Memory B cell (primary cell): ENCODE measurements at places on chromosomes 5 and 9.
A peak's percentile ranks its signal among the peaks of the same experiment; 100 is the strongest.

DNA sequence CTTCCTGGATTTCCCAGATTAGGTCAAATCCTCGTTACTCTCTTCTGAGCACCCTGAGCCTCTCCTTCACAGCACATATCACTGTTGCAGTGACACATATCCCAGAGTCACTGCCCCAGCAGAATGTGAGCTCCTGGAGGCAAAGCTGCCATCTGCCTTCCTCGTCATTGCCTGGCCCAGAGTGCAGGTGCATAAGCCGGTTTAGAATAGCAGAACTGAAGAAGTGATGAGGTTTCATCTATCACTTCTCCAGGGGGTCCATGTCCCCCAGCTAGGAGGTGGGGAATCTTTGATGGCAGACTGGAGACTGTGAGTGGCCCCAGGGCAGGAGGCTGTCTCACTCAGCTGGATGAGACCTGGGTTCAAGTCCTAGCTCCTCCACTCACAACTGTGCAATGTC is 25.8 kb downstream of the NIPAL4 start:
- peak overlapping the region; percentile 81 for H3K4me3 ChIP-seq
- peak; percentile 46 for DNase-seq
- H3K27ac ChIP-seq: peak overlapping the region; percentile 97
- H3K4me1 ChIP-seq: peaks cover 56% of the 10 kb centered on the region
- peaks cover 59% of the 10 kb centered on the region for H3K36me3 ChIP-seq

DNA sequence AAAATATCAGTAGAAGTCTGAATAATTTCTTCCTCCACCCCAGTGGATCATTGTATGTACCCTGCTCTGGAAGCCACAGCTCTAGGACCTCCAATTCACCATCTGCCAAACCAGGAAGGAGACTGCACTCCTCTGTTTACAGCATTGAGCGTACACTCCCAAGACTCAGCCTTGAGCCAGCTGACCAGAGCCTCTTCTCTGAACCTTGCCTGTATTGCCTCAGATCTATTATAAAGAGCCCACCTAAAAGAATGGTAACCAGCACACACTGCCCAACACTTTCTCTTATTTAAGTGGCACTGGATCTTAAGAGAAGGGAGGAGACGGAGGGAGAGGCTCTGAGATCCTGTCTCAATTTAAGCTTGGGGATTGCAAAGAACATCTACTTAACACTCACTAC is 217.8 kb upstream of the RASEF start:
- DNase-seq: no peak
- no peaks in the 10 kb centered on the region for H3K4me1 ChIP-seq
- no peak overlapping the region for H3K27ac ChIP-seq
- no peak overlapping the region for H3K4me3 ChIP-seq
- no peaks in the 10 kb centered on the region for H3K36me3 ChIP-seq

- H3K4me1 ChIP-seq: no peaks in the 10 kb centered on the region
- H3K27ac ChIP-seq: no peak overlapping the region
- no peak overlapping the region for H3K4me3 ChIP-seq
- DNase-seq: no peak
- no peaks in the 10 kb centered on the region for H3K27me3 ChIP-seq
Measured at GRCh38 chr5:129367883-129368282, 92.2 kb upstream of the ADAMTS19 start.

DNA sequence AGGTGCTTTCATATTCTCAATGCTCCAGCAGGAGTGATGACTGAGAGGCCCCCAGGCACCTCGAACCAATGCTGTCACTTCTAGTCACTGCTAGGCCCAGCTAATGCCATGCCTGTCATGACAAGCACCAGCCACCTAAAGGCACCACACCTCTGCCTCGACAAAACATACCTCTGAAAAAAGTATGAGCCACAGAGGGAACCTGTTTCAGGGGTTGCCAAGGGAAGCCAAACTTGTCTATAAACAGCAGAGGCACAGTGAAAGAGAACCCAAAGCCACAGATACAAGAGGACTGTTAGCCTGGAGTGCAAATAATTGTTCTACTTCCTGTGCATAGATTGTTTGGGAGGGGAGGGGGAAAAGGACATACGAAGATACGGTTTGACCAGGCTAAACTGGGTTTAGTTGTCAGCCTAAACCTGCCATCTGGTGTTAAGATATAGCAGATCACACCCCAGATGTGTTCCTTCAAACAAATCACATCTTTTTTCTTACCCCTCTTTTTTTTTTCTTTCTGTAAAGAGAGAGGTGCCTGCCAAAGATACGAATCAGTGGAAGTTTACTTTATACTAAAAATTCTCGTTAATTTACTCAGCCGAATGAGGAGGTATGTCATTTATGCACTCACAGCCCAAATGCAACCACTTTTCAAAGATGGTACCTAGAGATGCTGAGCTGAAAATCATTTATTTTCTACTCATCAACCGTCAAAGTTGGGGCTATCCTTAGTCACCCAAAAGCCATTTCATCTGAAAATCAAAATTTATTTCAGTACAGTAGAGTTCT is 45.7 kb downstream of the BNC2 start:
- no peak for DNase-seq
- H3K27ac ChIP-seq: no peak overlapping the region
- H3K4me1 ChIP-seq: no peaks in the 10 kb centered on the region
- H3K27me3 ChIP-seq: no peaks in the 10 kb centered on the region

- H3K27ac ChIP-seq: peak within 1 kb of the TSS; percentile 21
- peak; percentile 43 for DNase-seq
- H3K36me3 ChIP-seq: no peaks in the 10 kb centered on the region
- H3K4me3 ChIP-seq: peak within 1 kb of the TSS; percentile 85
Measured at GRCh38 chr5:95620030-95620869, at the start of gene GPR150. GPR150 (plus strand) TSS chr5:95620087; CDS start chr5:95620276, 189 bp downstream.

DNA sequence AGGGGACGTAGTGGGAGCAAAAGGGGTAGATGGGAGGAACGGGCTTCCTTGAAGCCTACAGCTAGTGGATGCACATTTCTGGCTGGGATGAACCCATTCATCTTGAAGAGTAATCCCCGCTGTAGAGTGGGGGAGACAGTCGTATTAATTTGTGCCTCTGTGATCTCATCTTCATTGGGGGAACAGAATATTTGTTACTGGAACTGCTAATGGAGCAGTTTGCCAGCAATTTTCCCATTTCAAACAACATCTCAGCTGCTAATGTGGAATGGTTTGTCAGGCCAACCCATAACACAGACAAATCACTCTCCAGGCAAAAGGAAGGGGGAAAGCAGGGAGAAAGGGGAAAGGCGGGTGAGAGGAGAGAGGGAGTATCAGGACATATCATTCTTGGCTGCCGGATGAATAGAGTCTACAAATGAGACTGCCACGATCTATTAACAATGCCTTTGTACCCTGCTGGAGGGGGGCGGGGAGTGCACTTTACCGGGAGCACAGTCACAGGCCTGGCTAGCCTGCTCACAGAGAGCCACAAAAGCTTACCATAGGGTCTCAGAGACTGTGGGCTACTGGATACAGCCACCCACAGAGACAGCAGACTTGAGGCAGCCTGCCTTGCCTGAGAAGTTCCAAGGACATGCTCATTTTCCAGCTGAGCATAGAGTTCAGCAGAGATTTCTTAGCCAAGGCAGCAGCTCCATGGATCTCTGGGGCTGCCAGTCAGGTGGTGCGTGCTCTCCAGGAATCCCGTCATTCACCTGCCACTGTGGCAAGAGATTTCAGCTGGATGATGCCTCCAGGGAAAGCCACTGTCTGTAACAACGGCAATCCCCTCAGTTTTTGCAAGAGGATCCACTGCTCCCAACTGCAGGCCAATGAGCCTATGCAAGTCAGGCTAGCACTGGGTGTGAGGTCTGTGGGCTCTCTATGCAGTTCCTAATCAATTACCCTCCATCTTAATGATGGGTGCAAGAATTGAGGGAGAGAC is 217.7 kb upstream of the PANK3 start:
- DNase-seq: no peak
- no peaks in the 10 kb centered on the region for H3K4me1 ChIP-seq
- H3K27me3 ChIP-seq: peaks cover 1% of the 10 kb centered on the region
- no peaks in the 10 kb centered on the region for H3K36me3 ChIP-seq
- no peak overlapping the region for H3K4me3 ChIP-seq

GRCh38 chr9:109830545-109830944 is 50.5 kb downstream of the PALM2AKAP2 start:
- no peak overlapping the region for H3K4me3 ChIP-seq
- no peaks in the 10 kb centered on the region for H3K4me1 ChIP-seq
- H3K36me3 ChIP-seq: no peaks in the 10 kb centered on the region
- DNase-seq: no peak
- H3K27ac ChIP-seq: no peak overlapping the region

DNA sequence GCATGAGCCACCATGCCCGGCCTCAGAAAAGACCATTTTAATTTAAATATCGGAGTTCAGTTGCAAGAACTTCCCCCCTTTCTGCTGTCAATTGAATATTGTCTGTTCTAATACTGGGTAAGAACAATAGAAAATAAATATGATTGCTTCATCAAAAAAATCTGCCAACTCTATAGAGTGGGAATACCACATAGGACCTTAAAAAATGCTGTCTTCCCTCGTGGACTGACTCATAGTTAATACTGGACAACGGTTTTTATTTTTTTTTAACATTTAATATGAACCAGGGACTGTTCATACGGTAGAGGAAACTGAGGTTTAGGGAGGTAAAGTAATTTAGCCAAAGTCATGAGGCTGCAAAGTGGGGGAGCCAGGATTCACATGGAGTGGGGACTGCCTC is 9.7 kb downstream of the ZNF462 start:
- H3K4me3 ChIP-seq: no peak overlapping the region
- H3K4me1 ChIP-seq: no peaks in the 10 kb centered on the region
- H3K27ac ChIP-seq: no peak overlapping the region

- H3K36me3 ChIP-seq: peaks cover 22% of the 10 kb centered on the region
- H3K4me1 ChIP-seq: peaks cover 44% of the 10 kb centered on the region
- H3K27me3 ChIP-seq: no peaks in the 10 kb centered on the region
- no peak overlapping the region for H3K4me3 ChIP-seq
- DNase-seq: no peak
- peak overlapping the region; percentile 89 for H3K27ac ChIP-seq
Measured at GRCh38 chr5:151097061-151097460, 16.2 kb upstream of the TNIP1 start.

DNA sequence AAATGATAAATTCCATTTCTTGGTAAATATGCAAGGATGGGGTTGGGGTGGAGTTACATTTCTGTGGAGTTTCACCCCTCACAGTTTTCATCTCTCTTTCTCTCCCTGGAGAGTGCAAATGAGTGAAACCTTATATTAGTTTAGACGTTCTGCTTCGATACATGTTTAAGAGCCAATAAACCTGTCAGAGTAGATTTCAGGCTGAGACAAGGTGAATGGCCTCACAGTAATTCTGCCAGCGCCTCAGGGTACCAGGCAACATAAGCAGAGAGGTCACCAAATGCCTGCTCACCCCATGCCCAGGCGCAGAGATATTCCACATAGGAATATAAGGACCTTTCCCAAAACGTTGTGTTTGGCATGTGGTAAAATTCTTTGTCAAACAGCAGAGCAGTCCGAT is 154.9 kb upstream of the VLDLR start:
- peaks cover 8% of the 10 kb centered on the region for H3K27me3 ChIP-seq
- H3K27ac ChIP-seq: no peak overlapping the region
- H3K36me3 ChIP-seq: no peaks in the 10 kb centered on the region
- no peak overlapping the region for H3K4me3 ChIP-seq
- no peak for DNase-seq

GRCh38 chr5:169997798-169998197 is 17.5 kb upstream of the INSYN2B start:
- H3K4me3 ChIP-seq: no peak overlapping the region
- no peak for DNase-seq
- peaks cover 9% of the 10 kb centered on the region for H3K4me1 ChIP-seq
- peaks cover 59% of the 10 kb centered on the region for H3K36me3 ChIP-seq
- H3K27me3 ChIP-seq: no peaks in the 10 kb centered on the region

DNA sequence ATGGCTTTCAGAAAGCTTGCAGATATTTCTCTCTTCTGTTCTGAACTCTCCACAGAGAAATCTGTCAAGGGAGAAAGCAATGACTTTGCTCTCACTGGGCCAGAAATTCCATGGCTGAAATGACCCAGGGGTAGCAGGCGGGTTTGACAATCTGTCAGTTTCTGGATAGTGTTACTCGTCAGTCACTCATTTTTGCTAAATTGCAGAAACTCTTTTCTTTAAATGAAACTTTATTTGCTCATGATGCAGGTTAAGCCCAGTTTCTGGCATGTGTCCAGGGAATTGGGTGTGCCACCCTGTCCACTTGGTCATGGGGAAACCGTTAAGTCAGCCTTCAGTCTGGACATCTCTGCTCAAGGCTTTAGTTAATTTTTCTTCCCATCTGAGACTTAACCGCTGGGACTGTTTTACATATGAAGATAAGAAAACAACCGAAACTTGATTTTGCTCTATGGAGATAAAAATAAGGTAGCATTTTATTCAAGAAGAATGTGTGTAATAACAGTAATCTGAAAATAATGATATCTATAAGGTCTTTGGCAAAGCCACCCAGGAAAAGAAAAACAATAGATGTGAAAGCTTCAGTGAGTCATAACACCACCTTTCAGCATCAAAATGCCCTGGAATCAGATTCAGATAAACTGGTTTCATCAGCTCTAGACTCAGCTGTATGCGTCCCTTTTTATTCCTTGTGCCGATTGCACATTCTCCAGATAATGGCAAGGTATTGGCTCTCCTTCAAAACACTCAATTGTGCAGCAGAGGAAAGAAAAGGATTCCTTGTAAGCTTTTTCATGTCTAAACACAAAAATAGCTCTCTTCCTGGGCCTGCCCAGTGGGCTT is 308.3 kb downstream of the ZSWIM6 start:
- DNase-seq: no peak
- H3K27ac ChIP-seq: no peak overlapping the region
- peaks cover 8% of the 10 kb centered on the region for H3K27me3 ChIP-seq

GRCh38 chr9:95953986-95954385 is 78.5 kb downstream of the ERCC6L2 start:
- DNase-seq: no peak
- H3K36me3 ChIP-seq: peaks cover 46% of the 10 kb centered on the region
- H3K4me3 ChIP-seq: no peak overlapping the region
- no peaks in the 10 kb centered on the region for H3K27me3 ChIP-seq

GRCh38 chr9:120646948-120647347 is 67.0 kb upstream of the CDK5RAP2 start:
- DNase-seq: no peak
- no peak overlapping the region for H3K27ac ChIP-seq
- peaks cover 4% of the 10 kb centered on the region for H3K36me3 ChIP-seq
- no peaks in the 10 kb centered on the region for H3K27me3 ChIP-seq
- H3K4me1 ChIP-seq: no peaks in the 10 kb centered on the region

DNA sequence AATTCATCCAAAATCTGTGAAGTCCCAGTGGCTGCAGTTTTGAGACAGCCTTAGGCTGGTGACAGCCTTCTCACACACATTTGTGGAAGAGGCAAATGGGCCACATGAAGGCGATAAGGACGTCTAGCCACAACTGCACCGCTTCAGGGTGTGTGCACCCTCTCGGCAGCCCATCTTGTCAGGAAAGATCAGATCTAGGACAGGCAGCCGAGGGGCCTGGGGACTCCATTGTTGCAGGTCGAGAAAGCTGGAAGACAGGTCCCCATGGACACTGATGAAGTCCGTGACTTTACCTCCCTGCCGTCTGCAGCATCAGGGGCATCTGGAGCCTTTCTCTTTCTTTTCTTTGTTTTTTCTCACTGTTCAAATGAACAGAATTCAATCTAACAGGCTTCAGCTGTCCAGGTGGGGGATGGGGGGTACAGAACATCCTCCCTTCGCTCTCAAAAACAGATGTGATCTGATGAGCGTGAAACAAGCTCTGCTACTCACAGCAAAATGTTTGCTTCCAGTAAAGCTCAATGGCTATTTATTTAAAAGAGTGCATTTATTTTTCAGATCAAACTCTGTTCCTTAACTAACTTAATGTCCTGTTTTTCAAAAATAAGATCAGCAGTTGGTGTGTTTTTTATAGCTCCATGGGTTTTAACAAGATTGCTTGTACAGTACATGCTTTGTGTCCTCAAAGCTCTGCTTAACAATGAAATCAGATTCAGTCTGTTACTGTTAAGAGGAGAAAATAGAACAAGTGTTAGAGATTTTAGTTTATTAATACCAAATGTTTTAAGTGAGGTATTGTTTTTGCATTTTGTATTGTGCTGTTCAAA is 111.8 kb upstream of the OTULINL start:
- no peaks in the 10 kb centered on the region for H3K27me3 ChIP-seq
- no peak for DNase-seq
- no peak overlapping the region for H3K4me3 ChIP-seq
- no peak overlapping the region for H3K27ac ChIP-seq
- H3K36me3 ChIP-seq: peaks cover 18% of the 10 kb centered on the region
